ENCODE measurements at places on chromosomes 12 and 14. TPM values are rescaled to one million over a fixed set of nuclear protein-coding genes. Genes with fewer than 3 reads are reported as not detected.

Gene CATSPERB
- not detected for total RNA-seq

- H3K4me3 ChIP-seq: no peak overlapping the region
- no peaks in the 10 kb centered on the region for H3K27me3 ChIP-seq
- H3K36me3 ChIP-seq: peaks cover 27% of the 10 kb centered on the region
- no peak overlapping the region for H3K27ac ChIP-seq
- H3K4me1 ChIP-seq: peaks cover 30% of the 10 kb centered on the region
Measured at GRCh38 chr12:6603095-6603567, 4.0 kb downstream of the CHD4 start.

DNA sequence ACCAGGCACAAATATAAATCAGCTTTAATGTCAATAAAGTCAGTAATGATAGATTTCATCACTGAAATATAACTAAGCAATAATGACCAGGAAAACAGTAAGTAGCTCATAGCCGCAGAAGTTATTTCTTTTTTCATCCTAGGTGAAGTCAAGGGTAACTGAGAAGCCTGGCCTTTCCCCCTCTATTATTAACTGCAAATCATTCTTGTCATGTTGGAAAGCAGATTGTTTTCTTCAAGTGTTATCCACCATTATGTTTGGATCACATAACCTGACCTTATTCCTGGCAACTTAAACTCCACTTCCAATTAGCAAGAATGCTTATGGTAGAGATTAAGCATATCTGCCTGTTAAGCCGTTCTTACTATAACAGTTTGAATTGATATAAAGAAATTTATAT lies 603.4 kb upstream of the FOXG1 start:
- no peaks in the 10 kb centered on the region for H3K4me1 ChIP-seq
- H3K4me3 ChIP-seq: no peak overlapping the region
- H3K27me3 ChIP-seq: no peaks in the 10 kb centered on the region
- no peak for DNase-seq
- no peaks in the 10 kb centered on the region for H3K36me3 ChIP-seq
- no peak overlapping the region for H3K27ac ChIP-seq

DNA sequence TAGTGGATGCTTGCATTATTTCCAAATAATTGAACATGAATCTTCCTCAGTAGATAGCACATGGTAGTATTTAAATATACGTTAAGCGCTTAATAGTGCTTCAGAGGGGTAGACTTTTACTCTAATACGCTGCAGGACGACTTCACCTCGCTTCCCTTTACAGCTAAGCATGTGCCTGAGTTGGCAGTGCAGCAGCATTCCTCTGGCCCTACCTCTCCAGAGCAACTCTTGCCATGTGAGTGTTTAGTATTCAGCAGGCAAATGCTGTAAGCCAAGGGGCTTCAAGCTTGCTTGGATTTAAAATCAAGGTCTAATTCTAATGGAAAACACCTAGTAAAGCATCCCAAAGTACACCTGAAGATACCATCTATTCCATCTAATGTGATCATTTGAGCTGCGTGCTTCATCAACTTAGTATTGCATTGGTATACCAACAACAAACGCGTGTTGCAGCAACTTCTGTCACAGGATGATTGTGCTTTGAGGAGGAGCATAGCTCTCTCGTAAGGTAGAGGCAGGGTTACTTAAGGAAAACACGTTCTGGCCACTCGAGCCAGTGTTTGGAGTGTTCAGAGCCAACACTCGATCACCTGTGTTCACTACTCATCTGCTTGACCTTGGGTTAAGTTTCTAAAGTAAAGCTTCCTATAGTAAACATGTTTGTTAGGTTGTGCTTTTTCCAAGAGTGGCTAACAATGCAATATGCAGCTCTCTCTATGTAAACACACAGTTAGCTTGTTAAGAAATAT lies 60.6 kb downstream of the PIWIL1 start:
- no peak for DNase-seq
- H3K4me3 ChIP-seq: no peak overlapping the region
- H3K27ac ChIP-seq: no peak overlapping the region

DNA sequence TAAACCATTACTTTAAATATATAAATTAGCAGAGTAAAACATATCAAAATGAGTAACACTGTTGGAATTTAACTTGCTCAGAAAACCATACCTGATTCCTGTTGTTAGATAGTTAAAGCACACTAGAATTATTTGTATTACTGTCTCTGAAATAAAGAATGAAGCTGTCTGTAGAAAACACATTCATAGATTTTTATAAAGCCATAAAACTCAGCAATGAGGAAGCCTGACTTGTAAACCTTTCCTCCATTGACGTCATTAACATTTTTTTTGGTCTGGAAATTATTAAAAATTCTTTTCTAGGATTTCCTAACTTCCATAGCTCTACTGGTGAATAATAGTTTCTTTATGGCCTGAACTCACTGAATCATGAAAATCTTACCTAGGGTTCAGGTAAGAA lies 147.6 kb downstream of the BRMS1L start:
- DNase-seq: no peak
- H3K4me3 ChIP-seq: no peak overlapping the region
- H3K4me1 ChIP-seq: no peaks in the 10 kb centered on the region
- H3K27me3 ChIP-seq: no peaks in the 10 kb centered on the region
- H3K27ac ChIP-seq: no peak overlapping the region
- H3K36me3 ChIP-seq: no peaks in the 10 kb centered on the region

DNA sequence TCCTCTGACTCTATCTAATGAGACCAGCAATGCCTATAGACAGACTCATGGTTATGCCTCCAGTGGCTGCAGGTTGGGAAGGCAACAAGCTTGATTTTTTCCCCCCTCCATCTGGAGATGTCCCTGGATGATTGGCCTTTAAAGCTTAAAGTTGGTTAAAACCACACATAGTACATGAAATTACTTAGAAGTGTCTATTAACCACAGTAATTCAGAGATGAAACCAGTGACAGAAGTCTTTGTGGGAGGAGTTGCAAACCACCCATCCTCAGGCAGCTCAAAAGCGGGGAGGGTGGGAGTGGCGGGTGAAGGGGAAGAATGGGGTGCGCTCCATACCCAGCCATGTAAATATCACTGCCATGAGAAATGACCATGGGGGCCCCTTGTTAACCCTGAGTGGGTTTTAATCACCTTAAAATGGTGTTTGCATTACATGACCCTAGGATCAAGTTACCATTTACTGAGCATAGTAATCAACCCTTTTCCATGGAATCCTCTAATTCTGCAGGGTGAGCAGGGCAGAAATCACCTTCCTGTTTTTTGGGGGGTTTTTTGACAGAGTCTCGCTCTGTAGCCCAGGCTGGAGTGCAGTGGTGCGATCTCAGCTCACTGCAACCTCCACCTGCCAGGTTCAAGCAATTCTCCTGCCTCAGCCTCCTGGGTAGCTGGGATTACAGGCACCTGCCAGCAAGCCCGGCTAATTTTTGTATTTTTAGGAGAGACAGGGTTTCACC lies 133.5 kb downstream of the FOXN3 start:
- H3K27me3 ChIP-seq: no peaks in the 10 kb centered on the region
- H3K4me3 ChIP-seq: no peak overlapping the region
- peaks cover 8% of the 10 kb centered on the region for H3K4me1 ChIP-seq

Data from endothelial cell of umbilical vein (primary cell).